ENCODE measurements at places on chromosomes 2 and 18.

DNA sequence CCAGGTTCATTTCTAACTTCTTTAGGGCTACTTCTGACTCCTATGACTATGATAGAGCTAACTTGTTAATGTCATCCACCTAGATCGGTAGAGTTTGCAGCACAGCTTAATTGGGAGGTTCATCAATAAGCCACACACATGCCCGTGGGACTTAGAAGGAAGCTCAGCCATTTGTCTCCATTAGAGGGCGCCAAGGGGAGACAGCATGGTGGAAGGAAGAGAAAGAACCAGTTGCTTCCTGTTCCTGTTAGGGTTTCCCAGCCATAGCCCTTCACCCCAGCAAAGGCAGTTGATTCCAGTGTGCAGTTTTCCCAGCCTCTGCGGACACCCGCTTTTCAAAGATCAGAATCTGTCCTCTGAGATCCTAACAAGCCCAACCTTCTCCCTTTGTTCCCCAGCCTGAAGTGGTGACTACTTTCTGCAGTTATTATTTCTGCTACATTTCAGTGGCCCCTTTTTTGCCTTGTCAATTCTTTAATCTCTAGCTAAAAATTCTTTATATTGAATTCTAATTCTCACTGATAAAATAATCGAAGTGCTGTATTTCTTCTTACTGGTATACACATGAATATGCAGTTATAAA lies 30.3 kb downstream of the MAIP1 start:
- peak; percentile 35 for DNase-seq

- no peak for DNase-seq
Observed at GRCh38 chr2:96083064-96083939, 33.1 kb downstream of the ADRA2B start.

- no peak for DNase-seq
Observed at GRCh38 chr2:9112079-9112721, 94.4 kb upstream of the ASAP2 start.

GRCh38 chr2:231597014-231597611 lies 4.4 kb downstream of the TEX44 start:
- no peak for DNase-seq

GRCh38 chr2:99980176-99980575 lies 162.2 kb downstream of the AFF3 start:
- DNase-seq: no peak

DNA sequence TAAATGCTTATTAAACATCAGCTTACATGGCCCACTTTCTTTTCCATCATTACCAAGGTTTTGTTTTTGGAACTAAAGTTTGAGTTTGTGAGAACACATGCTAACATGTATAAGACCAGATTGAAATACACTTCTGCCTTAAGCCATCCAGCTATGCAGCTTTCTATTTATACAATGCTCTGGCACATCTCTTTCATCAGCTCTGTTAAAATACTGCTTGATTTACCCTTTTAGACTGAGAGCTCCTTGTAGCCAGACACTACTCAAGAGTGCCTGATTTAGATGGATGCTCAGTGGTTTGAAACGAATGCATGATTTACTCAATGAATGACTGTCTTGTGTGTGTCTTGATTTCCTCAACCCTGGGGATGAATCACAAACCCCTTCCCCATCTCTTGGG lies 392.5 kb downstream of the THSD7B start:
- DNase-seq: no peak

- no peak for DNase-seq
Observed at GRCh38 chr2:2033691-2034090, 289.4 kb upstream of the PXDN start.
